ENCODE measurements at places on chromosomes 3 and 15.

- DNase-seq: no peak
Measured at GRCh38 chr15:69974321-69974720, 123.4 kb downstream of the TLE3 start.

DNA sequence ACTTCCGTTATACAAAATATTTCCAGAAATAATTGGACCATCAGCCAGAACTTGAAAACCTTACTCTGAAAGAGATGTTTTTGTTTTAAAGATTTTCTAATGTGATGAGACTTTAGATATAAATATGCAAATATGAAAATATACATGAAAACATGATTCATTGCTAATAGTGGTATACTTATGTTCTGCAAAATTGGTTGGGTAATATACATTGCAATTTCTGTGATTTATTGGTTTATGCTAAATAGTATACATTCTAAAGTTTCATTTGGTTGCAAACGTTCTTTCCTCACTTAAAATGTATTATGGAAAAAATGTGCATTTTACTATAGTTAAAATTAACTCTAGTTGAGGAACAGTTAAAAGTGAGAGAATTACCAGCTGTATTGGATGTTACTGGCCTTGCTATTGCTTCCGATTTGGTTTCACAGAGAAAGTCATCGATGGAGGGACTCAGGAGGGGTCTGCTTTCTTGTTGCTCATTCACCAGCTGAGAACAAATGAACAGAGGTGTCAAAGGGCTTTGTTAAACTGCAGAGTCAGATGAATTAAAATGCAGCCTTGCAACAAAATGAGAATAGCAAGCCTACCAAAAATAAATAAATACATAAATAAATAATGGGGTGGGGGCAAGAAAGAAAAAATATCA is 149.3 kb downstream of the PEX5L start:
- DNase-seq: no peak

DNA sequence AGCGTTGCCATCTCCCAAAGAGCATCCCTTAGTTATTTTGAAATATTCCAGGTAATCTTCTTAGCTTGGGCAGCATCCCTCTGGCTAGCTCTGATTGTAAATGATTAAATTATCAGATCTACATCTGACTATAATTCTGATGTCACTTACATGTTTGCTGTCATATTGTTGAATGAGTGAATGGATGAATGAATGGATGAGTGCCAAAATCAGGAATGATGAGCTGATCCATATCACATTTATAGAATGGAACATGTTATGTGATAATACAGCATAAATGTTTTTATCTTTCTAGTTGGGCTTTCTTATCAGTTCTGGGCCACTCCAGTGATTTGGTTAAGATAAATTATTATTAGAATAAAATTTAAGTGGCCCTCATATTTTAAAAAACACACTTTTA is 14.0 kb downstream of the FAN1 start:
- no peak for DNase-seq

DNA sequence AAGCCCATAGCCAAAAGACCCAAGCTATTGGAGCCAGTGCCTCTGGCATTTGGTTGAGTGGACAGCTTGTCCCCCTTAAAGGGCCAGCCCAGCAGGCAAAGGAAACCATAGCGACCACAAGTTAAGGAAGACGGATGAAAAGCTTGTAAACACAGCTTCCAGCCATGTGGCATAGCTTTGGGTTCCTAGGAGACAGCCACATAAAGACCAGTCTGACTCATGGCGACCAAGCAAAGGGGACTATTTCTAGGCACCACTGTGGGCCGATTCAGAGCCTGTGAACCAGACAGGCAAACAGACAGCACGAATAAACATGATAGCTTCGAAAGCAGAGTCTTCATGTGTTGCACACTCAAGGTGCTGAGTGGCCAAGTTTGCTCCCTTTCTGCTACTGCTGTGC is 30.5 kb upstream of the SRGAP3 start:
- DNase-seq: peak; percentile 57

DNA sequence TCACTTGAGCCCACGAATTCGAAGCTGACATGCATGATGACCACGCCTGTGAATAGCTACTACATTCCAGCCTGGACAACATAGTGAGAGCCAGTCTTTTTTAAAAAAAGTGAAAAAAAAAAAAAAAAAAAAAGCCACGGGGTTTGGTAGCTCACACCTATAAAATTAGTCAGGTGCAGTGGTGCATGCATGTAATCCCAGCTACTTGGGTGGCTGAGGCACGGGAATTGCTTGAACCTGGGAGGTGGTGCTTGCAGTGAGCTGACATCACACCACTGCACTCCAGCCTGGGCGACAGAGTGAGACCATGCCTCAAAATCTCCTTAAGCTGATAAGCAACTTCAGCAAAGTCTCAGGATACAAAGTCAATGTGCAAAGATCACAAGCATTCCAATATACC is 44.4 kb downstream of the CSNK1G1 start:
- DNase-seq: no peak

GRCh38 chr3:152229692-152230091 is 39.0 kb upstream of the MBNL1 start:
- no peak for DNase-seq

DNA sequence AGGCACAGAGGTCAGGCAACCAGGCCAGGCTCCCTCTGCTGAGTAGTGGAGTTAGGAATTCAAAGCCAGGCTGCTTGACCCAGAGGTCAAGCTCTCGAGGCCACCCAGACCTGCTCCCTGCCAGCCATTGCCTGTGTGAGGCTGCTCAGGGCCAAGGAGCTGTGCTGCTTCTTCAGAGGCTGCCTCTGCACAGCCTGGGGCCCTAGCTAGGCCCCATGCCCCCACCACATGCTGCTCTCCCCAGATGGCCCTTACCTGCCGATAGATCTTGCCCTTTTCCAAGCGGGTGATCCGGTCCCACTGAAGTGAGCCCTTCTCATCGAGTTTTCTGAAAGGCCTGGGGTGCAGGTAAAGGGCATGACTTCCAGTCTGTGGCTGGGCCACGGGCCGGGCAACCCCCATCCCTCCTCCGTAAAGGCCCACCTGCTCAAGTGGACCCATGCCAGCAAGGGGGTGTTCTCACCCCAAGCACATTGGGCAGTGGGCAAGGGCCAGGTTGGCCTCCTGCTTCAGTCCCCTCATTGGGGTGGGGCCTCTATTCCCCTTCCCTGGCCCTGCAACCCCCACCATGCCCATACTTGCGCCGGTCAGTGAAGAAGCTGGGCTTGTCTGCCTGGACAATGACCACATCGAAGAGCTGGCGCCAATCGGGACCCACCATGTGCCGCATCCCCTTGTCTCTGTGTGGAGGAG is 6.5 kb downstream of the NT5DC2 start:
- no peak for DNase-seq

DNA sequence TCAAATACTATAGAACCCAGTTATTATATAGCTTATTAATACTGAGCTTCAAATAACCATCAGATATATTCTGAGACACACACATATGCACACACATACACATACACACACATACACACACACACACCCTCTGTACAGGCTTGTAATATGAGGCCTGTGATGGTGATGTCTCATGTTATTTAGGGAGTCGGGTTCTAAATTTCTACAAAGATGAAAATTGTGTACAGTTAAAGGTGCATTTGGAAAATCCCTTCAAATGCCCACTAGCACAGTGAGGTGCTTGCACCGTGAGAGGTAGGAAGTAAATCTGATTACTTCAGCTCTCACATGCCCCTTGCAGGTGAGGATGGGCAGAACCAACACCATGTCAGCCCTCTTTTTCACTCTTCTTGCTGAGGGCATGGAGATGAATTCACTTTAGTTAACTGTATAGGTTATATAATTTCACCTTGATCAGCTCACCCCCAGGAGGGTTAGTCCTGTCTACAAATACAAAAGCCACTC is 294.5 kb upstream of the PROK2 start:
- DNase-seq: no peak

- DNase-seq: no peak
Measured at GRCh38 chr15:80677041-80677440, 18.1 kb upstream of the ABHD17C start.

DNA sequence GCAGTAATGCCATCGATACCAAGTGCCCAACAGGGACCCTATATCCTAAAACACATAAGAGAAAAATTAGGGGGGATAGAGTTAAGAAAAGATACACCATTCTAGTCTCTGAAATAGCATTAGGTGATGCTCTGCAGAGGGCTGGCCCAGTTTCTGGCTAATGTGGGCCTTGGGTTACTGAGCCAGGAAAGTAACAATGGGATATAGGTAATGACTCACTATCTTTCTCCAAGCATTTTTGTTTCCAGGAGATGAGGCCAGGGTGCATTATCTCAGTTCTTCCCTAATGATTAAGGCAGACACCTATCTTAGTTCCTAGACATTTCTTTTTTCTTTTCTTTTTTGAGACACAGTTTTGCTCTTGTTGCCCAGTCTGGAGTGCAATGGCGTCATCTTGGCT is 50.0 kb downstream of the PRKAR2A start:
- no peak for DNase-seq

DNA sequence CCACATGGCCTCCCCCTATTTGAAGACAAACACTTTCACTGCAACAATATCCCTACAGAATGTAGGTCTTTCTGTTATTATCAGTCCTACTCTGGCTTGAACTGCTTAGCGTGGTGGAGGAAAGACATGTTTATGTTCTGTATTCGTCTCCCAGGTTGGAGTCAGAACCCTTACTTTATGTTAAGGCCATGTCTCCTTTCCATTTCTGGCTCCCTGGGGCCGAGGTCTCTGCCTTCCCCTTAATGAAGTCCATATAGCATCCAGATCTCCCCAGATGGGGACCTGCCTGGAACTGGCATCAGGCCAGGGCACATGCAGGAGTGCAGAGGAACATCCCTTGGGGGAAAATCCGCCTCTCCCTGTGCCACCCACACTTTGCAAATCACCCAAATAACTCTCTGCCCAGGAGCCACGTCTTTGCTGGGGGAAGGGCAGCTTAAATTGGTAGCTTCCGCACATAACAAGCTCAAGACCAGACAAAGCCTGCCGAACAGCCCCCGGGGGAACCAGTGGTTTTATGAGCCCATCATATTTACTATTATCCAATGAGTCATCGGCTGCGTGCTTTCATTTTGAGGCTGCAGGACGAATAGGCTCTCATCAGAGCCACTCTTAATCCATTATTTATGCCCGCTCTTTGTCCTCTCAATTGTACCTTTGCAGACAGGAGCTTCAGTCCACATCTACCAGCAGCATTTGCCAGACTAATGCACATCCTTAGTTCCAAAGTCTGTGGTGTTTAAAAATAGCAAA is 237.0 kb downstream of the UACA start:
- peak; percentile 87 for DNase-seq

DNA sequence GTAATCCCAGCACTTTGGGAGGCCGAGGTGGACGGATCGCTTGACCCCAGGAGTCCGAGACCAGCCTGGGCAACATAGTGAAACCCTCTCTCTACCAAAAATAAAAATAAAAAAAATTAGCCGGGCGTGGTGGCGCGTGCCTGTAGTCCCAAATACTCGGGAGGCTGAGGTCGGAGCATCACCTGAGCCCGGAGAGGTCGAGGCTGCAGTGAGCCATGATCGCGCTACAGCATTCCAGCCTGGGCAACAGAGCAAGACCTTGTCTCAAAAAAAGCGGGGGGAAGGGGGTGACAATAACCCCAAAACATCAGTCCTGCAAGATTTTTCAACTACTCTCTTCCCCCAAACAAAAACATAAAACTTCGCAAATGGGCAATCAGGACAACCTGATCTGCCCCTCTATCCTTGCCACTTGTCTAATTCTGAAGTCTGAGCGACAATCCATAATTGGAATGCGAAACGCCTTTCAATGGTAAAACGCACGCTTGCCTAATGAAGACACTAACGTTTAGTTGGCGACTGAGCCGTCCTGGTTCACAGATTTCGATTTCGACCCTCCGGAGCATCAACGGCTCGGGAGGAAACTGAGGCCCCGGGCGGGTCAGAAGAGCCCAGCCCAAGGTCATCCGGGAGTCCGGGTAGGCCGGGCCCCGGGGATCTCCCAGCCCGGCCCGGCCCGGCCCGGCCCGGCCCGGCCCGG is 868 bp downstream of the BTBD1 start:
- no peak for DNase-seq

DNA sequence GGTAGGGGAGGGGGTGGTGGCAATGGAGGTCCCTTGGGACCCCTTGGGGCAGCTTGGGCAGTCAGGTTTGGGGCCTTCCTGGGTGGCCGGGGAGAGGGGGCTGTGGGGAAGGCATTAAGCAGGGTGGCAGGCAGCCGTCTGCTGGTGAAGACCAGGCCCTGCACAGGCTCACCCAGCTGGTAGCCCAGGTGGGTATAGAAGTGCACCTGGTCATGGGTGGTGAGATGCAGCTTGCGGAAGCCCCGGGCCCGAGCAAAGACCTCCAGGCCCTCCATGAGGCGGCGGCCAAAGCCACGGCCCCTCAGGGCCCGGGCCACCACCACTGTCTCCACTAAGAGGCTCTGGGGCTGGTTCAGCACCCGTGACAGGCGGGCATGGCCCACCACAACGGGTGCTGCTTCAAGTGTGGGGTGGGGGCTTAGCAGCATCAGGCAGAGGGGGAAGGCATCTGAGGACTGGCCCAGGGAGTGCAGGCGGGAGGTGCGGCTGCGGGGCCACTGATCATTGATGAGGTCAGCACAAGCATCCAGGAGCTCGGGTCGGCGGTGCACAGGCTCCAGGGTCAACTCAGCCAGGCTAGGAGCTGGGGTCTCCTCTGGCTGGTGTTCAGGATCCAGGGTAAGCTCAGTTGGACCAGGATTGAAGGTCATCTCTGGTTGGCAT is 2.4 kb downstream of the HYAL3 start:
- no peak for DNase-seq

DNA sequence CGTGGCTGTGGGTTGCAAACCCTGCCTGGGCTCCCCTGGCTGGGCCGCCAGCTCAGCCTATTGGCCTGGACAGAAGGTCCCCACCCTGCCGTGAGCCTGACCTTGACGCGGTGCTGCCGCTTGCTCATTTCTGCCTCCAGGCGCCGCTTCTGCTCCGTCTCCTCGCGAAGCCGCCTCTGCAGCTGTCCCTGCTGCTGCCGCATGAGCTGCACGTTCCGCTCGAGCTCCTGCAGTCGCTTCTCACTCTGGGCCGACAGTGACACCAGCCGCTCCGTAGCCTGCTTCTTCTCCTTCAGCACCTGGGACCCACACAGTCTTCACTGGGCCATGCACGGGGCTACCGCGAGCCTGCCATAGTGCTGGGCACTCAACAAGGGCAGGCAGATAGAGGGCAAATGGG is 21.7 kb downstream of the KIF7 start:
- DNase-seq: no peak

DNA sequence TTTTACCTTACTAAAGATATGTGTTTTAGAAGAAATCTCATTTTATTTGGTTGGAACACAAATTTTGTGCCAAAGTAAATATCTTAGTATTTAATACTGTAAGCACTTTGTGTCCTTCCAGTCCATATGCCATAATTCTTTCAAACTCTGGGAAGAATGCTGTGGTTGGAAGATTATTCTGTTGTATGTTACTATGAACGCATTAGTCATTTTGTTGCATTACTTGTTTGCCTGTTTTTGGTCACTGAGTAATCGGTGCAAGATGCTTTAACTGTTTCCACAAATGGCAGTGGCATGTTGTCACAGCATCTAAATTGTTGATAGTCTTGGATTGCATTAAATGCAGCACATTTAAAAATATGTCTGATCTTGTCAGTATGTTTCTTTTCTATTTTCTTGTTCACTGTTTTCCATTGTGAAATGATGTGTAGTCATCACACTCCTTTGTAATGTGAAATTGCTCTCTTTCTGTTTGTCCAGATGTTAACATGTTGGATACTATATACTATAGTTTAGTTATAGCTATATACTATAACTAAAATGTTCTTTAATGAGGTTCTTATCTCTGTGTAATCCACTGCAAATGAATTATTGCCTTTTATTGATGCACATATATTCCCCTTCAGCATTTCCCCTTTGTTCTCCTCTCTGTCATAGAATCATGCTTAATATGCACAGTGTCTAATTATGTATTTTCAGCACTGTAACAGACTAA is 89.9 kb upstream of the FLNB start:
- peak; percentile 96 for DNase-seq

Data from fibroblast of mammary gland (primary cell).